Right hindlimb (tissue), 1 donor: ENCODE measurements at places on chromosomes 6 and 20.

GRCh38 chr20:5835871-5836270 lies 85.7 kb downstream of the SHLD1 start:
- no peak for DNase-seq

- DNase-seq: no peak
Observed at GRCh38 chr20:59141818-59142581, 21.6 kb upstream of the ZNF831 start.

DNA sequence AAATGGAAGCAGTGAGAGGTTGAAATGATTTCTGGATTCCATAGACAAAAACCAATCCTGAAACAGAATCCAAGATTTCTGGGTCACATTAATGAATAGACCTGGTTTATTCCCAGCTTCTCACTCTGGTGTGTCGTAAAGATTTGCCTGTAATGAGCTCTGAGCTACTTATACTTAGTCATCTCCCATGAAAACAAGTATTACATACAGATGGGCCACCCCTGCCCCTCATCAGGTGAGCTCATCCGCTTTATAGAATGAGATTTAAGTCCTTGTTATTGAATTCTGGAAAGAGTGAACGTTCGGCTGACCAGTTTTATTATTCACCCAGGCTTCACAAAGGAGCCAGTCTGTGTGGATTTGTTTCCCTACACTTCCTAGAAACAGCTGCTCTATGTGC lies 47.1 kb upstream of the TMEM181 start:
- no peak for DNase-seq

GRCh38 chr6:3258720-3259490 lies at the start of gene PSMG4:
Gene PSMG4 (plus strand): TSS chr6:3258947. CDS start chr6:3259023, 76 bp downstream.
- DNase-seq: peak; percentile 97

DNA sequence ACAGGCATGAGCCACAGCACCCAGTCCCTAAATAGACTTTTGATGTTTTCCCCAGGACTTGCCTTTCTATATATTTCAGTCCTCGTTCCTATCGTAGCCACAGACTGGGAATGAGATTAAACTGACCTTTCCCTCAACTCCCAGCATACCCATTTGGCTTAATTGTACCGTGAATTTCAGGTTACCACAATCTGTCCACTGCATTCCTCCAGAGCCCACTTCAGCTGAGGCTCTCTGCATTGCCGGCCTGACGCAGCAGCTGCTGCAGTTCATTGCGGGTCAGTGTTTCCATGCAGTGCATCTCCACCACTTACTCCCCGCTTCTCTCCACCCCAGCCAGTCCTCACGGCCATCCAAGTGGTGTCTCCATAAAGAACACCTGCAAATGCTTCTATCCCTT lies 103.1 kb upstream of the RIN2 start:
- peak; percentile 70 for DNase-seq

- no peak for DNase-seq
Observed at GRCh38 chr20:9177278-9177677, 108.4 kb downstream of the PLCB4 start.

GRCh38 chr20:54127855-54128574 lies 45.8 kb downstream of the CYP24A1 start:
- DNase-seq: no peak

GRCh38 chr20:3697588-3698305 lies 14.7 kb downstream of the SIGLEC1 start:
- no peak for DNase-seq

GRCh38 chr6:39947611-39948068 lies 13.4 kb upstream of the MOCS1 start:
- no peak for DNase-seq
